ENCODE measurements at places on chromosomes 16 and 17.

DNA sequence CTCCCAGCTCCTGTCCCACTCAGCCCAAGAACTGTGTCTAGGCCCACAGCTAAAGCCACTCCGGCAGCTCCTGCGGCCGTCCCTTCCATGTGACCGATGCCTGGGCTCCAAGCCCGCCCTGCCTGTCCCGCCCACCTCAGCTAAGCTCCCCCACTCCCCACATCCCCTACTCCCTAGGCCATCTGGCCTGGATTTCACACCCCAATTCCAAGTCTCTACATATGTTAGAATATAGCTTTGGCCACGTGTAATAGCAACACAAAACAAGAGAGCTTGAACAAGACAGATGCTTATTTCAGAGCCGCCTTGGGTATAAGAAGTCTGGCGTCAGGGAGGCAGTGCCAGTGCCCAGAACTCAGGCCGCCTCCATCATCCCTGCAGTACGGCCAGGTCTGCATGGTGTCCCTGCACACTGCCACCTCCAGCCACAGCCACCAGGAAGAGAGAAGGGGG lies 30.0 kb upstream of the USP22 start:
- no peak for DNase-seq

- DNase-seq: no peak
Measured at GRCh38 chr17:26792486-26792885, 501.4 kb upstream of the WSB1 start.

DNA sequence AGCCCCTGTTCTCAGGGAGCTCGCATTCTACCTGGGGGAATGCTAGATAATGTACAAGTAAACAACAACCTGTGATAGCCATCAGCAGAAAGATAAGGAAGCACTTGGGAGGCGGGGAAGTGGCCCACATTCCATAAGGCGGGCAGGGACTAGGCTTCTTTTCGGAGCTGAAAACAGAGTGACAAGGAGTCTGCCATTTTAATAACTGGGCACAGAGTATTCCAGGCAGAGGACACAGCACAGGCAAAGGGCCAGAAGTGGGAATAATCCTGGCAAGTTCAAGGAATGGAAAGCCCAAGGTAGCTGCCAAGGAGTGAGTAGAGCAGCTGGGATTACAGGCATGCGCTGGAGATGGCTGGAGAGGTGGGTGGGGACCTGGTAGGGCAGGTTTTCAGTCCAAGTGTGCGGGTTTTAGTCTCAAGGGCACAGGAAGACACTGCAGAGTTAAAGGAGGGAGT lies 24.3 kb downstream of the USP43 start:
- DNase-seq: no peak

DNA sequence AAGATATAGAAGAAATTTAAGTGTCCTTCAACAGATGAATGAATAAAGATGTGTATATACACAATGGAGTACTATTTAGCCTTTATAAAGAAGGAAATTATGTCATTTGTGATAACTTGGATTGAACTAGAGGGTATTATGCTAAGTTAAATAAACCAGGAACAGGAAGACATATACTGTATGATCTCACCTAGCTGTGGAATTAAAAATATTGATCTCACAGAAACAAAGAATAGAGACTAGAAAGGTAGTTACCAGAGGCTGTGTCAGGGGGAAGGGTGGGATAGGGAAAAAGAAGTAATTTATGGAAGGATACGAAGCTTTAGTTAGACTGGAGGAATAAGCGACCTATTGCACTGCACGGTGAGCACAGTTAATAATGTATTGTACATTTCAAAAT lies 5.4 kb upstream of the ZNF267 start:
- DNase-seq: no peak

- DNase-seq: no peak
Measured at GRCh38 chr17:60188759-60189158, 39.0 kb downstream of the CA4 start.

DNA sequence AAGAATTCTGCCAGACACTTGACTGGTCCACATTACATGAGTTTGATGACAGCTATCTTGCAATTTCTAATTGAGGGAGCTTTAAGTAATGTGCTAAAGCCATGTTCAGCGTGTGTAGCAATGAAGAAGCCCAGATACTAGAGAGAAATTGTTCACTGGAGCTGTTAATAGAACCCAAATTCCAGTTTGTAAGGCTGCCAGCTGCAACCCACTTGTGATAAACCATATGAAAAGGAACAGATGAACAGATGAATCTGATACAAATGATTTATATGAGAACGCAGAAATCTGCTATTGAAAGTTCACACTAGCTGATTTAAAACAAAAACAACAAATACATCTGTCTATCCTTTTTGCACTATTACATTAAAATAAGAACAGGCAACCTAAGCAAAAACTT lies 6.2 kb downstream of the NACA2 start:
- DNase-seq: no peak

DNA sequence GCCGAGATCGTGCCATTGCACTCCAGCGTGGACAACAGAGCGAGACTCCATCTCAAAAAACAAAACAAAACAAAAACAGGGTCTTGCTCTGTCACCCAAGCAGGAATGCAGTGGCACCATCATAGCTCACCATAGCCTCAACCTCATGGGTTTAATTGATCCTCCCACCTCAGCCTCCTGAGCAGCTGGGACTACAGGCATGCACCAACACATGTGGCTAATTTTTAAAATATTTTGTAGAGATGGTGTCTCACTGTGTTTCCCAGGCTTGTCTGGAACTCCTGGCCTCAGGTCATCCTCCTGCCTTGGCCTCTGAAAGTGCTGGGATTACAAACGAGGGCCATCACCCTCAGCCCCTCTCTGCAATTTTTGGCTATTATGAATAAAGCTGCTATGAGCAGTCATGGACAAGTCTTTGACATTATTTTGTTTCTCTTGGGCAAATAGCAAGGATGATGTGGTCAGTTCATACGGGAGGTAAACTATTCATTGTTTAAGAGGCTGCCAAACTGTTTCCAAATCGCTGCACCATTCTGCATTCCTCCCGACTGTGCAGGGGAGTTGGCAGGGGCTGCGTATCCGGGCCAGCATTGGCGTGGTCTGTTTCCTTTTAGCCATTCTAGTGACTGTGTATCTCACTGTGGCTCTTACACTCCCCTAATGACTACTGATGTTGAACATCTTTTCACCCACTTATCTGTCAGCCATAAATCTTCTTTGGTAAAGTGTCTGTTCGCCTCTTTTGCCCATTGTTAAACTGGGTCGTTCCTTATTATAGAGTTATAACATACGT lies 21.1 kb downstream of the EIF4A3 start:
- DNase-seq: no peak

DNA sequence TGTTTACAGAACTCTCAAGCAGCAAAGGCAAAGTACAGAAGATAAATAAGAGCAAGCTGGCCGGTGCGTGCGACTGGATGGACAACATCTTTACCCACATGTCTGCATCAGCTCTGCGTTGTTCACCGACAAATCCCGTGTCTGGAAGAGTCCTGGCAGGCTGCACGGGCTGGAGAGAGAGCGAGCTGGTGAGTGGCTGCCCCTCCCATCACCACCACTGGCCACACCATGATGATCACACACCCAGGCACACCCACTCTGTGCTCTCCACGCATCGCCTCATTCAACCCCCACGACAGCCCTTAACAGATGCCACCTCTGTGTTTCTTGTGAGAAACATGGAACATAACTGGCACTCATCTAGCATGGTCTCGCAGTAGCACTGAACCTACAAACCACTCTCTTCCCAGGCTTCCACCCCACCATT lies 59.2 kb downstream of the ANKRD11 start:
- DNase-seq: no peak

DNA sequence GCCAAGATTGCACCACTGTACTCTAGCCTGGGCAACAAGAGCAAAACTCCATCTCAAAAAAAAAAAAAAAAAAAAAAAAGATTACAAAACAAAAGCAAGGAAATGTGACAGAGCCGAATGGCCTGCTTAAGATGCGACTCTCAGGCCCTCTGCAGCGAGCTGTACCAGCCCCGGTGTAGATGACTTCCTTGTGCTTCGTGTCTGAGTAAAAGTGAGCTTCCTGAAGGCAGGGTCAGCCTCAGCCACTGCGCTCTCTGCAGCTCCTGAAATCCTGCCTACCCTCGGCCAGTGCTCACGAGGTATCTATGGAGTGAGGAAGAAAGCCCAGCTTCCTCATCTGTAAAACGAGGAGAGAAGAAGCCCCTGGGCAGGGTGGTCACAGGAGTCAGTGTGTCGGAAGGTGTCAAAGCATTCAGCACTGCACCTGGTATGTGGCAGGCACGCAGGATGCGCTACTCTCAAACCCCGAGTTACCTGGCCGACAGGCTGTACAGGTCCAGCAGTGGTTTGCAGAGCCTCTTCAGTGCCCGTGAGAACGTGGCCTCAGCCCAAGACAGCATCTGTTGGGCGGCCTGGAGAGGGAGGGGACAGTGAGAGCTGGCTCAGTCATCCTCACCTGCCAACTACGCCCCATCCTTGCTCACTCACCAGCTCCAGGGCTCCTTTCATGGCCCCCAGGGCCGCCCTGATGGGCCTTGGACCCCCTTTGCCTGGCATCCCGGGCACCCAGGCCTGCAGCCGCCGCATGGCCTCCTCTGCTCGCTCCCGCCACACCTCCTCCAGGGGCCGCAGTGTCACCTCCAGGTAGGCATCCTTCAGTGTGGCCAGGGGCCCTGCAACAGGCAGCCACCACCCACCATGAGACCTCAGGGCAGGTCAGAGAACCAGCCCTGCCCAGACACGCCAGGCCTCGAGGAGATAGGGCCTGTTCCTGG lies 44.6 kb downstream of the RMI2 start:
- no peak for DNase-seq

GRCh38 chr17:4182043-4182442 lies 39.0 kb downstream of the CYB5D2 start:
- no peak for DNase-seq

DNA sequence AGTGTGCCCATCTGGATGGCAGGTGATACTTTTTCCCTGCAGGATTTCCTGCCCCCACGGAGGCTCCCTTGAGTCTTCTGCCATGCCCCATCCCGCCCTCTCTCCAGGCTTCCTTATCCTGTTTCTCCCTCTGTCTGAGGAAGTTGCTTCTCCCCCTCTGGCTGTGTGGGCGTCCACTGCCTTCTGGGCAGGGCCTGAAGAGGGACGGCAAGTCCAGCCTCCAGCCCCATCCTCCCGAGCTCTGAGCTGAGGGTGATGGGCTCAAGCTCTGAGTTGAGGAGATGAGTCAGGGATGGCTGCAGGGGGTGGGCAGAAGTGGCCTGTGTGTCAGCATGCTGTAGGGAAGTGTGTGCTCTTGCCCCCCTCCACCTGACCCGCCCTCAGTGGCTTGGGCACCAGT lies 14.2 kb upstream of the RAP1GAP2 start:
- DNase-seq: peak; percentile 16

DNA sequence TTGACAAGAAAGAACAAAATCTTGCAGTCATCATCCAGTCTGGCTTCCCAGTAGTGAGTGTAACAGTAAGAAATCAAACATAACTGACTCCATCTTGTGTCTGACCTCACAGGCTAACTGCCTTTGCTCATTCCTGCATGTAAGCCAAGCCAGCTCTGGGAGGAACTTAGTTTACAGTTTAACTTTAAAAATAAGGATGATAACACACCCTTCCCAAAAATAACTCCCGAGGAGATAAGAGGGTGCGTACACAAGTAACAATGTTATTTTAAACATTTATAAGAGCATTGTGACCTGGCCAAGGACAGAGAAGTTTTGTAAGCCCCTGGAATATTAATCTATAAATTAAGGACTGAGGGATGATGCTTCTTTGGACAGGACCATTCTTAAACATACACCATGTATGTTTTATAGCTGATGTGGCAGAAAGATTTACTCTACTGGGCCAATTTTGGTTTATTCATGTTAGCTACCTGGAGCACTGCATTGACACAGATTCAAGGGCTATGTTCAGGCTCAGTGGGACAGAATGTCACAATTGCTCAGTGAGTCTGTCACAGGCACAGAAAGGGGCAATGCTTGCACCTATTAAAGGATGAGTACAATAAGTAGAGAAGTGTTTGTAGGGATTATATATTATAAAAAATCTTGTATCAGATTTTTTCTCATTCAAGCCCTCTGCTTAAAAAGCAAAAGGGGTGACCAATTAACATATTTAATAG lies 344.1 kb downstream of the UTP18 start:
- no peak for DNase-seq

DNA sequence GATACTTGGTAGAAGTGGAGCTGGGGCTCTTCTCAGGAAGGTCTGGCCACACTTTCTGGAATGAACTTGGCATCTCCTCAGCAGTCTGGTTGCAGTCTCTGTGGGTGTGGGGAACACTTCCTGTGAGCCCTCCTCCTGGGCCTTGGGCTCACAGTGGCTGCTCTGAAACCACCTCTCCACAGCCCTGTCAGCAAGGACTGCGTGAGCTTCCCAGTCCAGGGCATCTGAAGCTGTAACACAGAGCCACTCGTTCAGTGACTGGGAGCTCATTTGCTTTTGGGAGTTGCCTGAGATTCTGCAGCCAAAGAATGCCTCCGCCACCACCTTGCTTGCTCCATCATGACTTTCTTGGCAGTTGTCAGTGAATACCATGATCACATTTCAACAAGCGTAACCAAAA lies 60.0 kb downstream of the CLEC16A start:
- DNase-seq: no peak

GRCh38 chr16:12917653-12918052 lies 16.3 kb downstream of the SHISA9 start:
- no peak for DNase-seq

DNA sequence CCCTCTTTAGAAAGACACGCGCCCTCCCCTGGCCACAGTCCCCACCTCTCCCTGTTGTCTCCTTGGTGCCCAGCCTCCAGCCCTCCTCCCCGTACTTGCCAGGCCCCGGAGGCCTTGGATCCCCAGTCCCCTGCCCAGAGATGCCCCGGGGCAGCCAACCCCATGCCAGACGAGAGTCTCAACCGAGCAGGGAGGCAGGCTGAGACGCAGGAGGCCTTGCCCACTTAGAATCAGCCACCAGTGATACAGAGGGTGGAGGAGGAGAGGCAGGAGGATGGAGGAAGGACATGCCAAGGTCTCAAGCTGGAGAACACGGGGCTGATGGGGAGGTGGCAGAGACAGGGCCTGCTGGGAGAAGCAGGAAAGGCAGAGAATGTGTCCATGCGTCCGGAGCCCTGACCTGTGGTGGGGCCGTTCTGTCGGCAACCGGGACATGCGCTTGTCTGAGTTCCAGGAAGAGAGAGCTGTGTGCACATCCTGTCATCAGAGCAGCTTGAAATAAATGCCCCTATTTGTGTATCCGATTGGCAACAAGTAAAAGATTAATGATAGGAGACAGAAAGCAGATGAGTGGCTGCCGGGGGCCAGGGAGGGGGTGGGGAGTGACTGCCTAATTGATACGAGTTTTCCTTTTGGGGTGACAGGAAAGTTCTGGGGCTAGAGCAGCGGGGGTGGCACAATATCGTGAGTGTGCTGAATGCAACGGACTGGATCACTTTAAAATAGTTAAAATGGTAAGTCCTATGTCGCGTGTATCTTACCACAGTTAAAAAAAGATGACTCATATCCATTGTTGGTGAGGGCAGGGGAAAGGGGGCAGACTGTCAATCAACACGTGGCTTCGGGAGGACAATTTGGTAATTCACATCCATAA lies 44.7 kb upstream of the MEAK7 start:
- peak; percentile 35 for DNase-seq

- DNase-seq: no peak
Measured at GRCh38 chr17:29576214-29577000, 7.9 kb downstream of the TP53I13 start.

GRCh38 chr17:3688852-3689261 lies 7.1 kb downstream of the P2RX5 start:
- no peak for DNase-seq
